ENCODE measurements at places on chromosomes 2 and 18.

DNA sequence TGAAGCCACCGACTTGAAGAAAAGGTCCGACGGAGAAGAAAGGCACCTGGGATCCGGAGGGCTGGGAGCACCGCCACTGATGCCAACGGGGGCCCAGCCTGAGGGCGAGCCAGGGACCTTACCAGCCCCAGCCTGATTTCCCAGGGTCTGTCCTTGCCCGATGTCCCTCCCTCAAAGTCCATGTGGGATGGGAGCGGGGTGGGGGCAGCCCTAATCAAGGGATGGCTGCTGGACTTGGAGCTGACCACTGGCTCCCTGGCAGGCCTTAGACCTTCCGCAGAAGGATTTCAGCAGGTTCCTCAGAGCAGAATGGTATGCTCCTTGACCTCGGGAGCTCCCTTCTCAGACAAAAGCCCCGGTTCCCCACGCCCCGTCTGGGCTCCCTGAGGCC, 99.6 kb downstream of the ZFP36L2 start:
- no peak for DNase-seq

DNA sequence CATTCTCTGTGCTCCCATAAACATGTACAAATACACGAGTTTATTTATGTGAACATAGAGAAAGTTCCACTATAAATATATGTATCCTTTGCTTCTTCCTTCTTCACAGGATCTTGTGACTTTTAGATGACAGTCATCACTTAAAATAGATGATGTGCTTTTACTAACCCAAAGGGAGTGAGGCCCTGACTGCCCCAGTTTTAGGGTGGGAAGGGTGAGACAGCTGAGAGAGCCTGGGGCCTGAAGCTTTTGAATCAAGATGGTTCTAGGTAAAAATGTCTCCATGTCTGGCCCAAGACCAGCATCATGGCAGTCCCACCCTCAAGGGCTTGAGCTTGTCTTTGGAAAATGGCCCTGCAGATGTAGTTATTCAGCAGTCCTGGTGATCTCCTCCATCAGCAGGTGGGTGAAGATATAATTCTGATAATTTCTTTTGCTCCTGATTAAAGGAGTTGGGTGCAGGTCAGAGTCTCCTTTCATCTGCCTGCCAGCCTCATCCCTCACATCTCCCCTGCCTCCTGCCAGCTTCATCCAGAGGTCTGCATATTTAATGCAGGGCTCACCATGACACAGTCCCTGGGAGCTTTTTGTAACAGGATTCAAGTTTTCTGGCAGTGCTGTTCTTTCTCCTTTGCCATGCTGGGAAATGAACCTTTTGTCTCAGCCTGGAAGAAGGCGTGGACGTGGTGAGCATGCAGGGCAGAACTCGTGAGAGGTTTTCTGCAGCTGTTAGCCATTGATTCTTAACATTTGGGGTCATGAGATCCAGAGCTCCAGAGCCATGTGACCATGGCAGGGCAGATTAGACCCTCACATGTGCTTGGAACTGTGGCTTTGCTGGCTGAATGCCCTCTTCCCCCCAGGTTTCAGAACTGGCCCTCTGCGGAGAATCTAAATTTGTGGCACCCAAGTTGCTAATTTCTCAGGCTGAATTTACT, 2.7 kb downstream of the HRH4 start:
- no peak for DNase-seq

- DNase-seq, result no peak
Observed at GRCh38 chr2:56540916-56541315, 357.1 kb downstream of the CCDC85A start.

- DNase-seq, result no peak
Observed at GRCh38 chr18:63818212-63818611, 43.0 kb downstream of the SERPINB7 start.

- DNase-seq, result no peak
Observed at GRCh38 chr18:47560723-47561715, 309.6 kb upstream of the SKOR2 start.

- peak; percentile 72 for DNase-seq
Observed at GRCh38 chr2:68837164-68837860, 33.9 kb downstream of the BMP10 start.

- peak; percentile 65 for DNase-seq
Observed at GRCh38 chr2:64406407-64406774, 47.6 kb upstream of the LGALSL start.

DNA sequence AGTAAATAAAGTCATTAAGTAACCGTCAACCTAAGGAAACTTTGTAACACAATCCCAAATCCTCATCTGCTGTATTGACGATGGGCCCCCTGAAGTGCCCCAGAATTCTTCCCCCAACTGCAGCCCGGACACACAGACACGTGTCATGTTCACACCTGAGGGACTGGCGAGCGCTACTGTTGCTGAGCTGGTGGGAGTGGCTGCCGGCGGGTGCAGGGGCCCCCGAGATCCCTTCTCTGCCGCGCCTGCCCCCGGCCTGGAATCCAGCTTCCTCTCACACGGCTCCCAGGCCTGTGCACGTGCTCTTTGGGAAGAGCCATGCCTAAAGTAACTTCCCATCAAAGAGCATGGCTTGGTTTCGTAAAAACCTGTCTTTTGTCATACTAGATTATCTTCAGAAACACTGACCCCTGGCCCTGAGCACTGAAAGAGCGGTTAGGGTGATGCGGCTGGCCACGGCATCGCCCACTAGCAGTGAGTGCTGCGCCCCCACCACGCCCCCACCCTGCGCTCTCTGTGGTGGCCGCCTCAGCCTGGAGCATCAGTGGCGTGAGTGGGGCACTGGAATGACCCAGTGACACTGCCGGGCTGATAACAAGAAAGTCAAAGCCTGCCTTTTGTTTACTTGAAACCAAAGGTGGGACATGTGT, 56.0 kb downstream of the ADI1 start:
- no peak for DNase-seq

DNA sequence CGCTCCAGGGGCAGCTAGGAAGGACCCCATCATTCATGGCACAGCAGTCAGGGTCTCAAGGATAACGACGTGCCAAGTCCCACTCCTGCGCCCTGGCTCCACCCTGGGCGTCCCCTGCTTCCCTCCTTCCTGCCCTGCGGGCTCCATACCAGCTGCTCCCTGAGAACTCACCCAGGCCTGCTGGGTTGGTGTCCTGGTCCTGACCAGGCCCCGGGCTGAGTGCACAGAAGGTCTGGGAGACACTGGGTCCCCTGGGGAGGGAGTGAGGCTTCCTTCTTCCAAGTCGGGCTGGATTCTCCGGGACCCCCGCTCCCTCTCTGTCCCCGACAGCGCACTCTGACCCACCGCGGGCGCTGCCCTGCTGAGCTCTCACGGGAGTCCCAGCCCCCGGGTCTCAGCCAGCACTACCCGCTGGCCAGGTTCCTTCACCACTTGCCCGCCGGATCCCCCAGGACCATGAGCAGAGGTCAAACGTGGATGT, 160.2 kb downstream of the PXDN start:
- DNase-seq, result no peak

DNA sequence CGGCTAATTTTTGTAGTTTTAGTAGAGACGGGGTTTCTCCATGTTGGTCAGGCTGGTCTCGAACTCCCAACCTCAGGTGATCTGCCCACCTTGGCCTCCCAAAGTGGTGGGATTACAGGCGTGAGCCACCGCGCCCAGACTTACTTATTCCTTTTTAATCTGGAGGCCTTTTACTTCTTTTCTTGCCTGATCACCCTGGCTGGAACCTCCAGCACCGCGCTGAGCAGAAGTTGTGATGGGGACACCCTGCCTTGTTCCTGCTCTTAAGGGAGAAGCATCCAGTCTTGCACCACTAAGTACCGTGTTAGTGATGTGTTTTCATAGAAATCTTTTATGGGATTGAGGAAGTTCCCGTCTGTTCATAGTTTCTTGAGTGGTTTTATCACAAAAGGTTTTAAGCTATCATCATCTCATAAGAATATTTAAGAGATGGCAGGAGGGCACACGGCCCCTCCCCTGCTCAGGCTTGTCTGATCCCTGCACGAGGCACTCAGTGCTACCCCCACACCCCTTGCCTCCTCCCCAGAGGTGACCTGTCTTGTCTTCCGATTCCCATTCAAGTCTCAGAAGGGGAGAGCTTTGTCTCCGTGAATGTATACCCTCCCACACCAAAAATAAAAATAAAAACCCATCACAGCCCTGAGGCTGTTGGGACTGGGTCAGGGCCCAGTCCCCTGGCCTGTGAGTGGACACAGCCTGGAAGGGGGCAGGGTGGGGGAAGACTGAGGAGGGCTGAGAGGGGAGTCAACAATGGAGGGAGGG, 65.3 kb upstream of the SMAD7 start:
- peak; percentile 19 for DNase-seq

- no peak for DNase-seq
Observed at GRCh38 chr2:73359915-73360697, 25.5 kb upstream of the ALMS1 start.

DNA sequence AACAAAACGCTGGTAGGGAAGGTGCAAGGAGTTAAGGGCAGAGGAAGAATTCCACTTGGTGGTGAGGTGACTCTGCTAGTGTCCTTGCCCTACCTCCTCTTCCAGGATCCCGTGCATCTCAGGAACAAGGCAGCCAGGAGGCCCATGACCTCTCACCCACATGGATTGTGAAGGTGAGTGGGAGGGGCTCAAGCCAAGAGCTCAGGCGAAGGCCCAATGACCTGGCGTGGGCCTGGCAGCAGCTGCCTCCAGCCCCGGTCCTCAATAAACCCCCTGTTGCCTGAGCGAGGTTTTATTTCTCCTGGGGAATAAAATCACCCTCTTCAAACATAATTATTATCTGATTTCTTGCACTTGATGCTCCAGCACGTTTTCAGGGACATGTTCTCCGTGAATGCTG, 28.2 kb downstream of the LAMA1 start:
- no peak for DNase-seq

- no peak for DNase-seq
Observed at GRCh38 chr2:183349091-183349490, 224.8 kb downstream of the NUP35 start.

GRCh38 chr2:28629910-28630309, 121.7 kb upstream of the PPP1CB start:
- no peak for DNase-seq

- DNase-seq, result no peak
Observed at GRCh38 chr18:79318142-79318673, 77.5 kb upstream of the NFATC1 start.

GRCh38 chr2:229761663-229762062, 47.3 kb upstream of the DNER start:
- no peak for DNase-seq

- no peak for DNase-seq
Observed at GRCh38 chr2:18104595-18105224, 226.2 kb downstream of the KCNS3 start.

- no peak for DNase-seq
Observed at GRCh38 chr2:73987109-73987947, 2.6 kb downstream of the TET3 start.

DNA sequence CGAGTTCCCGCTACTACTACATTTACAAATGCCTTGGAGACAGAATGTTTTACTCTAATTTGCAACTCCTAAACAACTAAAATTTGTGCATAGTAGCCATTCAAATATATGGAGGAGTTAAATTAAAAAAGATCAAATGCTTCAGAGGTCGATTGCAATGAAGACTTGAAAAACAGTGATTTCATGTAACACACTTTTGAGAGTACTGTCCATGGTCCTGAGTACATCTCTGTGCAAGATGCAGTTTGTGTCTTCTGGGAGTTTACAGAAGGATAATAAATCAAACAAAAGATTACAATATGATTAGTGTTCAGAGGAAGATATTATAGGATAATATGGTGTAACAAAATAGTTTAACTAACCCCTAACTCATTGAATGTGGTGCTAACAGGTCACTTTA, 894.7 kb downstream of the TMEM182 start:
- no peak for DNase-seq

DNA sequence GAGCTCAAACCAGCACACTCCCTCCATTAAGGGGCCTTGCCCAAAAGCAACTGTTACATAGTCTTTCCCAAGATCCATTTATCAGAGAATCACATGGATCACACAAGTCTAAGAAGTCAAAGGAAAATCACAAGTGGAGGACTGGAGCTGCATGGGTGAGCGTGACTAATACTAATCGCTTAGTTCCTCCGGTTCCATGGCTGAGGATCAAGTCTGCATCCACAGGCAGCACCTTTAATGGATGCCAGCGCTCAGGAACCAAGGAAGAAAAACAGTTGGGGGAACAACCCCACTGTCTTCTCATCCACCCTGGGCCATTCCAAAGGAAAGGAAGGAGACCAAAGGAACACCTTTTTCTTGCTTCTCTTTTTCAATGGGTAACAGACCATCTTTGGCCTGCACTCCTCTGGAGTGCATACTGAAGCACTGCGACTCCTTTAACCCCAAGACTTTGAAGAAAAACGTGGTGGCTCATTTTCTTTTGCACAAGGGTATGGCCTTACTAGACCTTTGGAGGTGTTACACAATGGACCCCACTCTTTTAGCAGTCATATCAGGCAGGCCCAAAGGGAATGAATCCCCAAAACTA, 9.2 kb upstream of the WDR33 start:
- no peak for DNase-seq

DNA sequence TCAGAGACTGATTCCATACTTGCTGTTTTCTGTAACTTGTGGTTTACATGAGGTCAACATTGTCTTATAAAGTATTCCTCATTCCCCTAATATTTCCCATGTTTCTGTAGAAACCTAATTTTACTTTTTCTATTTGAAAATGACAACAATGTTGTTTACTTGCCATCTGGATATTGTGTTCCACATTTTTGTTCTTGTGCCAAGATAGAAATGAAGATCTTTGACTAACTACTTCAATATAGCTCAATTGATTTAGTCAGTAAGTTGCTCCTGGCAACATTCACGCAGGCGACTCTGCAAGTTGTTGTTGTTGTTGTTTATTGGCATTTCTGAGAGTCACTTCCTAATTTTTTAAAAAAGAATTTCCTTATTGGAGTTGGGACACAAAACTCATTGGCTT, 69.5 kb downstream of the CAVIN2 start:
- DNase-seq, result no peak

GRCh38 chr2:96374211-96374951, 38.8 kb downstream of the NCAPH start:
- DNase-seq, result no peak

- DNase-seq, result no peak
Observed at GRCh38 chr2:145813481-145813880, 1293.6 kb upstream of the ZEB2 start.

DNA sequence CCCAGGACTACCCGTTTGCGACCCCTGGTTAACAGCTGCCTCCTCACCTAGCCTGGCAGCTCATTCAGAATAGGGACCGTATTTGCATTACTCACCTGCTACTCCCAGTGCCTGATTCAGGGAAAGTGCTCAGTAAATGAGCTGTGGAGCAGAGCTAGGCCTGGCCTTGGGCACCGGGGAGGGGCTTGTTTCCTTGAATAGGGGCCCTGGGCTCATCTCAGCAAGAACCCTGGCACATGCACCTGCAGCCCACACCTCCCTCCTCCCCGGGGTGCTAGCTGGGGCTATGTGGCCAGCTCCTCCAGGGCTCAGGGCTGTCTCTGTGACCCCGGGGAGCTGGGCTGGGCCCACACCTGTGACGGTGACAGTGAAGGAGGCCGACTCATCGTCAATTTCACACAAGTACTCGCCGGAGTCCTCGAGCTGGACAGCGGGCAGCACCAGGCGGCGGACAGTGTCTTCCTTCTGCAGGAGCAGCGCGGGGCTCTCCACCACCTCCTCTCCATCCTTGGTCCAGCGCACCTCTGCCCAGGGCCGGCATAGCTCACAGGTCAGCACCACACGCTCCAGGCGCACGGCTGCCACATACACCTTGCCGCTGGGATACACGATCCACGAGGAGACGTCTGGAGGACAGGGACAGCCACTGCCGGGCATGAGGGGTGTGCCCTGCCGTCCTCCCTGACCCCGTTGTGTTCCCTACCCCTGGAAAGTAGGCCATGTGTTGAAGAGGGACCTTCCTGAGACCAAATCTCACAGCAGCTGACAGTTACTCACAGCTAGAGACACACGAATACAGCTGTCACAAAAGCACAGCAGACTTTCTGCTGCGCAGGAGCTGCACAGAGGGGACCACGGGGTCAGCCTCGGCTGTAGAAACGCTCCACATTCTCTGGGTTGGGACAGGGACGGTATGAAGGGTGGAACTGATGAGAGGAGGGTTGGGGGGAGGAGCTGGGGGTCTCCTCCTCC, 9.0 kb downstream of the OBSL1 start:
- DNase-seq, result no peak

Measured in liver (tissue), 10 donors.